Fibroblast of lung (primary cell): ENCODE measurements at places on chromosomes 4 and X.

DNA sequence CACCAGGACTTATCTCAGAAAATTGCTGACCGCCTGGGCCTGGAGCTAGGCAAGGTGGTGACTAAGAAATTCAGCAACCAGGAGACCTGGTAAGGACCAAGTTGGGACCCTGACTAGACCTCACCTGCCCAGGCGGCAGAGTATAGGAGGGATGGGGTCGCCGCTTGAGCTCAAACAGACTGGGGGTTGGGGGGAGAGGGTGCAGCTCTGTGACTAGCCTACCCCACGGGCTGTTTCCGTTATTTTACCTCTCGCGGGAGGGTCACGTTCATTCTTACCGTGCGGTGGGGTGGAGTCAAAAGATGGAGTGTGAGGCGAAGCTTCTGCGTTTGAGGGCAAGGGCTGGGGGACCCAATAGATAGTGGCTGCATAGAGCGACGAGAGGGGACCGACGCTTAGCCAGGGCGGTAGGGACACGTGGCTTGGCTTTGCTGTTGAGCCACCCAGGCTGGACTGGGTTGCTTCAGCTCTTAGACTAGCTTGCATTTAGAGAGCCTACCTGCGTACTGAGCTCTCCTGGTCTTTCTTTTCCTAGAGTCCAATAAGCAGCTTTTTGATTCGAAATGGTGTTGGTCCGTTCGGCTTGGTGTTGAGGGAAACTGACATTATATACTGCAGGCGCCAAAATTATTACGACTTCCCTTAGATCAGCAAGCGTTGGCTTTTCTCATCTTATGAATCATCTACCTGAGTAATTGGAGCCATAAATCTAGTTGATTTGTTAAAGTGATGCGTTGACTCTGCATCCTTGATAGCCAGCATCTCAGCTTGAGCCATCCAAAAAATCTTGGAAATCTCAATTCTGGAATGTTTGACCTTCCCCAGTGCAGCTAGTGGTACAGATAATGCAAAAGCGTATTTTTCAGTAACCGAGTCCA lies 591 bp downstream of the PRPS1 start:
- DNase-seq, result peak; percentile 33

GRCh38 chrX:70454441-70455365 lies 10.1 kb downstream of the DLG3 start:
- peak; percentile 43 for DNase-seq

DNA sequence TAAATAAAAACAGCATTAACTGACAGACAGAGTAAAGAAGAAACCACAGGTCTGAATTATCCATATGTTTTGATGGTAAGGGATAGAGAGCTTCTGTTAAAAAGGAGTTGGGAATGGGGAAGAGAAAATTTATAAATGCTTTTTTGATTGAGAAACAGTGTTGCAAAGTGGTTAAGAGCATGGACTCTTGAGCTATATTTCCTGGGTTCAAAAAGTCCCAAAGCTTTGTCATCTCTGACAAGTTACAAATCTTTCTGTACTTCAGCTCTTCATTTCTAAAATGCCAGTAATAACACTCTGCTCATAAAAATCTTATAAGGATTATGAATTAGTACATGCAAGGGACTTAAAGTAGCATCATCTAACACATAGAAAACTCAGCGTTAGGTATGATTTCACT lies 62.2 kb downstream of the N4BP2 start:
- DNase-seq, result no peak

- peak; percentile 82 for DNase-seq
Observed at GRCh38 chr4:140137671-140138070, 16.3 kb downstream of the MAML3 start.

DNA sequence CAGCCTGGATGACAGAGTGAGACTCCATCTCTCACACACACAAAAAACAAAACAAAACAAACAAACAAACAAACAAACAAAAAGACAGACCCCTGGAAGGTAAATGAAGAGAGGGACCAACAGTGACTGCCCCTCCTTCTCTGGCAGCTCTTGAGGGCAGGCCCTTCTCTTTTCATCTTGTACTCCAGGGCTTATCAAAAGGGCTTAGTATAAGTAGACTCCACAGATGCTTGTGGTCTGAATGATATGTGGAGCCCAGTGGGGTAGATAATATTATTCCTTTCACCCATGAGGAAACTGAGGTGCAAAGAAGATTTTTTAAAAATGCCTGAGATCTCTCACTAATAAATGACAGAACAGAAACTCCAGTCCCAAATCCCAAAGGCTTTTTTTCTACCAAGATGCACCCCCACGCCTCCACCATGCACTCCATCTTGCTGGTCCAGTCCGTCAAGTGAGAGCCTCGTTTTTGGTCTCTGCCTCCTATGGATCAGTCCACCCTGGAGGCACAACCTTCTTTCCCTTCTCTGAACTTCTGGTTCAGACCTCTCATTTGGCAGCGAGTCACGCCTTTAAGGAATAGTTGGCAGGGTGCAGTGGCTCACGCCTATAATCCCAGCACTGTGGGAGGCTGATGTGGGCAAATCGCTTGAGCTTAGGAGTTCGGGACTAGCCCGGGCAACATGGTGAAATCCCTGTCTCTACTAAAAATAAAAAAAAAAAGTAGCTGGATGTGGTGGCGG lies 17.0 kb upstream of the CHRNA9 start:
- peak; percentile 36 for DNase-seq

DNA sequence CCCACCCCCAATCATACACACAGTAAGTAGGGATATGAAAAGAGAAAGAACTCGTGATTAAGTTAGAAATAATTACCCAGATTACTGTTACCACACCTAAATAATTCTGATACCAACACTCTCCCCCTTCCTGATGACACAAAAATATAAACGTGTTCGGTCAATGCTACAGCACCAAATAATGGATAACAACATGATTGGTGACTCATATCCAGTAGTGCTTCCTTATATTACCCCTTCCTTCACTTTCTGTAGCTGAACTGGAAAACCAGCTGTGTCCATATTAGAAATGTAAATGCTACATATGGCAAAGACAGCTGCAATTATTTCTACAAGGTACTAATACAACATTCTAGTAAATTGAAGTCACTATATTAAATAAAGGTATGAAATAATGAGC lies 20.8 kb downstream of the EIF4E start:
- DNase-seq, result peak; percentile 13

DNA sequence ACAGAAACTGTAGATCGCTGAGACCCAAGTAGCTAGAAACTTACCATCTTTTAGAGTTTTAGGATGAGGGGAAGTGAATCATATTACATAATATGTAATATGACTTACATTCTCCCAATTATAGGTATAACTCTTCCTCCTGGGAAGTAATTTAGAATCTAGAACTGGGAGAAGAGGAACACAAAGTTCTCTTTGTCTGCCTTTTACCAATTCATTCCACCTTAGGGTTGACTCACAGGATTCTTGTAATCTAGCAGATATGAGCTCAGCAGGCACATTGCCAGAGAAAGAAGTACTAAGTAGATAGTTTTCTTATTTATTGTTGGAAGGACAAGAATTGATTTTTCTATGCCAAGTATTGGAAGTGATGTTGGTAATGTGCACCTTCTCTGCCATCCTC lies 58.0 kb upstream of the CCSER1 start:
- DNase-seq, result no peak

DNA sequence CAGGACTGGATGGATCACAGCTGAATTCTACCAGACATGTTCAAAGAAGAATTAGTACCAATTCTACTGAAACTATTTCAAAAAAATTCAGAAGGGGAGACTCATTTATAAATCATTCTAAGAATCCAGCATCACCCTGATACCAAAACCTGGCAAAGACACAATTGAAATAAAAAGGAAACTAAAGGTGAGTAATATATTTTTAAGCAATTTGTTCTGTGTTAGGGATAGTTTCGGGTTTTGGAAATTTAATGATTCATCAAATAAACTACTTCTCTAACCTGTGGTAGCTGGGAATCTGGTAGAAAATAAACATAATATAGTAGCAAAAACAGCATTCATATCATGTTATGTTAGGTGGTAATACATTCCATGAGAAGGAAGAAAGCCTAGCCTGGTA lies 662.2 kb upstream of the BOD1L1 start:
- DNase-seq, result no peak

DNA sequence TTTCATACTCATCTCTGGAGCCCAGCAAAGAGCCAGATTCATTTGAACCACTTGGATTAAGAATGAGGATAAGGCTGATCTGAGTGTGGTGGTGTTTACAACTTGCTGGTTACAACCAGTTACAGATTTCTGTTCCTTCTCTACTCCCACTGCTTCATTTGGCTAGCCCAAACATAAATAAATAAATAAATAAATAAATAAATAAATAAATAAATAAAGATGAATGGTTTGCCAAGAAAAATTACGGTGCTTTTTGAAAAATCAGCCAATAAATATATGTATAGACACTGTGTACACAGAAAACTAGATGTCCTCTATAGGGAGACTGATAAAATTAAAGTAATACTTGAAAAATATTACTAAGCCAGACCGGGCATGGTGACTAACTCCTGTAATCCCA lies 17.1 kb downstream of the RPL9 start:
- DNase-seq, result no peak

- DNase-seq, result no peak
Observed at GRCh38 chr4:97105347-97106099, 1037.8 kb downstream of the STPG2 start.

DNA sequence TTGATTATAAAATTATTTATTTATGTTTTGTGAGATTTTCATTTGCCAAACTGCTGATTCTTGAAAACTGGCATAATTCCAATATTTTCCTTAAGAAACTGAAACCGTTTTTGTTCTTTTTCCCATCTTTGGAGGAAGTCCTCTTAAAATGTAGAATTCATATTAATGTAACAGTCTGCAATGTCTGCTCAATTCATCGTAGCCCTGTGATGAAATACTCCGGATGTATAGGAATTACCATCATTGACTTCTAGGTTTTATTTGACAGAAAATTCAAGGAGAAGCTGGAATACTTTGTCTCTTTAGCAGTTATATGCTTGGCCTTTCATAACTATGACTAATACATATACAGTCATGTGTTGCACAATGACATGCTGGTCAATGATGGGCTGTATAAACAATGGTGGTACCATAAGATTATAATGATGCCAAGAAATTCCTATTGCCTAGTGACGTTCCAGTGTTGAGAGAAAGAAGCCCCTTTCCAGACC lies 185.0 kb upstream of the GPRIN3 start:
- DNase-seq, result peak; percentile 98

DNA sequence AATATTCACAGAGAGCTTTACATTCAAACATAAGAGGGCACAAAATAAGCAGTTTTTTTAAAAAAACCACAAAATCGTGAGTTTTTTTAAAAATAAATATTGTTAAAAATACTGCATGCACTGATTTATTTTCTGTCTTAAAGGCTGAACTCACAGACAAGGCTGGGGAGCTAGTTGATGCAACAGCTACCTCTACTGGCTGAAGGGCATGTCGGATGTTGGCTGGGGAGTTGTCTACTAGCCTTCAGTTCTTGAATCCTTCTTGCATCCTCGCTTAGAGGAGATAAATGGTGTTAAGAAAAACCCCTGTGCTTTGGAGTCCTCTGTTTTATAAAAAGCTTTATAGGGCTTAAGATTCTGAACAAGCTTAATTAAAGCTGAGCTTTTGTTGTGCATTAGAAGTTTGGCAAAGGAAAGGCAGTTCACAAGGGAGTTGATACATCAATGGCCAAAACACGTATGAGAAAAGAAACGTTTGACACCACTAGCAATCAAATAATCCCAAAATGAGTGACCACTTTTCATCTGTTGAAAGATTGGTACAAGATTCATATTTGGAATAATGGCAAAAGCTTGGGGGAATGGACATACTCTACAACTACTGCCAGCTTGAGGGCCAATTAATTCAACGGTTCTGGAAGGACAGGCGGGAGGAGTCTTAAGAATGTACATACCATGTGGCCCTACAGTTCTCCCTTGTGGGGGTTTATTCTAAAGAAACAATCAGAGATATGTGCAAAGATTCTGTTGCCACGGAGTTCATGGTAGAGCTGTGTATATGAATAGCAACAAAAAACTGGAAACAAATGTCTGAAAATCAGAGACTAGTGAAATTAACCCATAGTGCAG lies 94.7 kb downstream of the SEL1L3 start:
- peak; percentile 63 for DNase-seq

DNA sequence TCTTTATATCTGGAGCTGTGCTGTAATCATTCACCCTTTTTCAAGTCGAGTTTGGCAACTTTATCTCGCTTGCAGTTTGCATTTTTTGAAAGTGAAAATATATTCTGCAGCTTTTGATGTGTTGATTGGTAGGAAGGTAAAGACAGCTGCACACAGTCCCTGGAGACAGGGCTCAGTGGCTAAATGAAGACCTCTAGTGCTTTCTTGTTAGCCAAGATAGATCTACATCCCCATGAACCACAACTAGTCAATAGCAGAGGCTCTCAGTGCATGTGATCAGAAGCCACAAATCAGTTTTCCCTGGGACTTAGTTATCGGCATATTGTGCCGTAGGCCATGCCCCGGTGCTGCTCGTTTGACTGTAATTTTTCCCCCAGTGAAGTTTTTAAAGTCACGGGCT lies 587.7 kb upstream of the PITX2 start:
- no peak for DNase-seq

DNA sequence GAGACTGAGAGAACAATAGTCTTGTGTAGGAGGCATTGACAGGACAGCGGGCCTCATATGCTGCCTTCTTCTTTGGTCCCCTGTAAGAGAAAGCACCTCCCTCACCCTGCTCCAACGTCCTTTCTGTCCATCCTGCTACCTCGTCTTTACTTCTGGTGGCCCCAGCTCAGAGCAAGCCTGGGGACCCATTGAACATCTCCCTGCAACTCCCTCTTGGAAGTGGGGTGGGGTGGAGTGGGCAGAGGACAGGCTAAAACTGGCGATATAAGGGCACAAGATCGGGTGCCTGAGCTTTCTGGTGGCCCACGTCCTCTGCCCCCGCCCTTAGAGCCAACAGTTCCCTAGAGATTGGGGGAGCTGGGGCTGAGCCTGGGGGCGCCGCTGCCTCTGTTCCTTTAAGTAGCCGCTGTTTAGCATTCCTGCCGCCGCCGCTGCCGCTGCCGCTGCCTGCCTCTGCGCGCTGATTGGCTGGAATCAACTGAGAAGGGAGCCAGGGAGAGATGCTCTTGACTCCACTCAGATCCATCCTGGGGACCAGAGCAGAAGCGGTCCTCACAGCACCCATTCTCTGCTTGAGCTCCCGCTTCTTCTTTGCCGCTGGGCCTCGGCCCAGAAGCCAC lies at the start of gene DLG3:
Gene DLG3, plus strand, starts transcription at position 510 of the 620 bp plus-strand sequence. CDS start 367 bp downstream, outside the sequence.
- DNase-seq, result peak; percentile 44

GRCh38 chr4:14520171-14520570 lies 482.1 kb upstream of the CPEB2 start:
- no peak for DNase-seq

- DNase-seq, result no peak
Observed at GRCh38 chrX:57899906-57900305, 10.4 kb downstream of the ZXDA start.

DNA sequence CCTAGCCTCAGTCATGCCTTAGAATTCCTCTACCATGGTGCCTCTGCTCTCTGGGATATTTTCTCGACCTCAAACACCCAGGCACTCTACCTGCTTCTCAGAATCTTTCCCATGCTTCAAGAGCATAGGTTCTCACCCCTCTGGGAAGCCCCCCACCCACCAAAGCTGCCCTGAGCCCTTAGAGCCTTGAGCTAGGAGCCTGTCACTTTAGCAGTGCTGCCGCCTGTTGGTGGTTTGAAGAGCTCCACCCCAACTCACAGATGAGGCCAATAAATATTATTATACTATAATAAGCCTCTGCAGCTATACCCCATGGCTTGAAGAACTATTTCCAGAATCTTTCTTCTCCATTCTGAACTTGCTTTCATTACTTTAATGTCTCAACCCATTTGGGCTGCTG lies 109.7 kb downstream of the RTL5 start:
- DNase-seq, result no peak
